ENCODE measurements at places on chromosomes 3 and 15.
A peak's percentile ranks its signal among the peaks of the same experiment; 100 is the strongest.

- DNase-seq, result no peak
These were observed 59.6 kb upstream of the NEDD4 start for GRCh38 chr15:56053046-56053400.

DNA sequence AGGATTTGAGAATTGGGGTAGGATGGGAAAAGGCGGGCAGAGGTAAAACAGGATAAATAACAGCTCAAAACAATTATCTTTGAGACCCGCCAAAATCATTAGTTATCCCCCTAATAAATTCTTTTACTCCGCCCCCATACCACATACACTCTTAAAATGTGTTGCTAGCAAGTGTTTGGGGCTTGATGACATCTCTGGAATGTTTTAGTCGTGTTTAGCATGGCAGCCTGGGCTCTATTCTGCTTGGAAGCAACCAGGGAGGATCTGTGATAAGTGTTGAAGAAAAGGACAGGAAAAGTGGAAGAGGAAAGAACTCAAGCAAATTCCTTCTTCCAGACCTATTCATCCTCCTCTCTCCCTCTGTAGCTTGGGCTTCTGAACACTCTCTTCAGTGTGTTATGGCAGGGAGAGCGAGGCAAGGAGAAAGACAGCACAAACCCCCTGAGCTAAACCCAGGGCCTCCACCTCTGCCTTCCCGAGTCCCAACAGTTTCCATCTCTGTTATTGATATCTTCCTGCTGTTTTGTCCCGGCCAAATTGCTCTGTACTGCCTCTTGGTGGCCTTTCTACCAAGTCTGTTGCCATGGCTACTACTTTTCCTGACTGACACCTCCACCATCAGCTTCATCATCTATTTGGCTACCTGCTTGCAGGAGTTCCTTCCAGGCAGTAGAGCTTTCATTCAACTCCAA, 135.8 kb downstream of the RPL22L1 start:
- DNase-seq, result no peak

- peak; percentile 53 for DNase-seq
These were observed 11.5 kb downstream of the ITPR1 start for GRCh38 chr3:4504340-4505261.

DNA sequence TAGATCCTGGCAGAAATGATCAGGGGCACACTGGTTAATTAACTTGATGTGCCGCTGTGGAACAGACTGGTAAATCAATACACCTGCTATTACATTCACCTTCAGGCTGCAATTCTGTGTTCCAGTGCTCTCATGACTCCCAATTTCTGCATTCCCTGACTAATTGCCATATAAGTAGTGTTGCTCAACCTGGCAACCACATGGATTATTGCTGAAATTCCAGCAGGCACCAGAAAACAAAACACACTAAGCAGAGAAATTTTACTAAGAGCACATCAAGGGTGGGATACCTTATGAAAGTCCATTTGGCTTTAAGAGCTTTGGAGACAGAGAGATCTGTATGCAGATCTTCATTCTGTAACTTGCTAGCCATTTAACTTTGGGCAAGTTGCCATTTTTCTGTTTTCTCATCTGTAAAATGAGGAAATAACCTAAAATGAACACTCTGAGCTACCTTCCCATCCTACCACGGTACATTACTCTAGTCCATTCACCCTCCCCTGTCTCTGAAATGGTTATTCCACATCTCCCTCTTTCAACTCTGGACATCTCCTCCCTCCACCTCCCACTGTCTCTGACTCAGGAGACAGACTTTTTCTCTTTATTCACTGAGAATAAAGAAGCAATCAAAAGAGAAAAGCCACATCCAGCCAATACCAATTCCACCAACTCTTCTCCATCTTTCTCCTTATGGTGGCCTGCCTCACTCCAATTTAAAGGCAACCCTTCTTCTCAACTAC, 54.6 kb downstream of the STAC start:
- no peak for DNase-seq

DNA sequence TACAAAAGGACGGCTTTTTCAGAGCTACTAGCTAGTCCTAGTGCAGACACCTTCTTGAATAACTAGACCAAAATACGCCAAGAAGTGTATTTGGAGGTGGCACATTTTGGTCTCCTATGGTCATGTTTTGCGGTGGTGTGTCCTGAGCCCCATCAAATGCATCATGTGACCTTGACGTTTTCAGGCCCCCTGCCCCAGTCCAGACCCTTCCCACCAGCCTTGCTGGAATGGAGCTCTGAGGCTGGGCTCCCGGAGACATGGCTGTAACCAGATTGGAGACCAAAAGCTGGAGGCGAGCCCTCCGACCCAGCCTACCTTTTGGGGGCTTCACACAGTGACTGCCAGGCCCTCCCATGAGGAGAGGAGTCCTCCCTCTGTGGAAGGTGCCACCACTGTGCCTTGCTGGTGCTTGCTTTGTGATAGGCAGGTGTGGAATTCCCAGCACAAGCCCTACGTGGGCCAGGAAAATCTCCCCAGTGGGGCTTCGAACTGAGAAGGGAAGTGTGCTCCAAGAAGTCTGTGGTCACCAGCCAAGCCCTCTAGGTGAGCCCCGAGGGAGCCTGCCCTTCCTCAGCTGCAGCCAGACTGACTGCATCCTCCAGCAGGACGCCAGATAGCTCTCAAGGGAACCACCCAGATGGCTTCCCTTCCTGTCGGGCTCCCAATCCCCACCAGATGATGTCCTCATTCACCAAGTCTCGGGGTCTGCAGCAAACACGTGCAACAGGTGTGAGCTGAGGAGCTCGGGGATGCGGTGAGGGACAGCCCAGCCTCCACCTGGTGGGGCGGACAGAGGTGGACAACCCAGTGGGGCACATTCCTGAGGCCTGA, 126.2 kb downstream of the ASB7 start:
- DNase-seq, result no peak

GRCh38 chr3:50003216-50003615, 63.3 kb downstream of the RBM6 start:
- no peak for DNase-seq

GRCh38 chr3:55611121-55611520, 124.0 kb upstream of the WNT5A start:
- no peak for DNase-seq

- DNase-seq, result no peak
These were observed 61.7 kb downstream of the FMN1 start for GRCh38 chr15:33132722-33133345.

GRCh38 chr3:81891055-81891895, 129.8 kb upstream of the GBE1 start:
- no peak for DNase-seq

DNA sequence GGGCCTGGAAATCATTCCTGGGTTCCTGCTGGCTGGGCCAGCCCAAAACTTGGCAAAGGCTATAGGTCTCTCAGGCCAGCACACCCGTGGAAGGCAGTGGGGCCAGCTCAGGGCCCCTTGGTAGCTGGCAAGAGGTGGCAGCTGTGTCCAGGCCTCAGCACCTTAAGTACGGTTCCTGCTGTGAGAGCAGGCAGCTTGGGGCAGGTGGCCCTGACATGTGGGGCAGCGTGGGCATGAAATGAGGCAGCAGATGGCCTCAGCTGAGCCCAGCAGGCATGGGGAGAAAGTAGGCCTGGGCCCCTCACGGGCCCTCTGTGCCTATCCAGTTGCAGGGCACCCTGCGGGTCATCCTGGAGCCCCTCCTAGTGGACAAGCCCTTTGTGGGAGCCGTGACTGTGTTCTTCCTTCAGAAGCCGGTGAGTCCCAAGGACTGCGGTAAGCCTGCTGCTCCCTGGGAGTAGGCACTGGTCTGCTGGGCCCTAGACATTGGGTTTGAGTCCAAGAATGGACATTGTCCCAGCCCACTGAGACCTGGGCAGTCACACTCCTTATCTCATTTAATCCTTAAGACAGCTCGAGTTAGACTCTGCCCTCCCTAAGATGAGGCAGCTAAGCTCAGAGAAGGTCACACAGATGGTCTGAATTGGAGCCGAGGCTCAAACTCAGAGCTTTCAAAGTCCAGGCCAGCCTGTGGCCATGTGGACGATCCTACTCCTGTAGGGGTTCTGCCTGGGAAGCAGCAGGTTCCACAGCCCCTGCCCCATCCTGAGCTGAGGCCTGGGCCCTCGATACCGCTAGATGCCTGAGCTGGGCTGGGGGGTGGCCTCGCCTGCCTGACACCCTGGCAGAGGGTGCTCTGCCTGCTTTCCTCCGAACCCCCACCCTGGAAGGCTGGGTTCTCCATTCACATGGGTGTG, 25.5 kb downstream of the ESYT3 start:
- DNase-seq, result no peak

DNA sequence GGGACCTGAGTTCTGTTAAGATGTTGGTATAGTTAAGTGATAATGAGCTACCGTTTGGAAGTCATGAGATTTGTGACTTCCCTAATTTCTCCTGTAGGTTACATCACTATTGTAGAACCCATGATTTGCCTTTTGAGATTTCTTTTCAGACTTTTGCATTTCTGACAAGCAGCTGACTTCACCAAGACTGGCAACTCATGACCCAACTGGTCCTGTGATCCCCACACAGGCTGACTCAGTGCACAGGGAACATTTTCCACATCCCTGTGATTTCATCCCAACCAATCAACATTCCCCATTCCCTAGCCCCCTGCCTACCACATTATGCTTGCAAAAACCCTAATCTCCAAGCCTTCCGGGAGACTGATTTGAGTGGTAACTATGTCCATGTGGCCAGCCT, 242.1 kb upstream of the PDZRN3 start:
- DNase-seq, result no peak

GRCh38 chr3:161770484-161771386, 274.1 kb downstream of the OTOL1 start:
- DNase-seq, result no peak

DNA sequence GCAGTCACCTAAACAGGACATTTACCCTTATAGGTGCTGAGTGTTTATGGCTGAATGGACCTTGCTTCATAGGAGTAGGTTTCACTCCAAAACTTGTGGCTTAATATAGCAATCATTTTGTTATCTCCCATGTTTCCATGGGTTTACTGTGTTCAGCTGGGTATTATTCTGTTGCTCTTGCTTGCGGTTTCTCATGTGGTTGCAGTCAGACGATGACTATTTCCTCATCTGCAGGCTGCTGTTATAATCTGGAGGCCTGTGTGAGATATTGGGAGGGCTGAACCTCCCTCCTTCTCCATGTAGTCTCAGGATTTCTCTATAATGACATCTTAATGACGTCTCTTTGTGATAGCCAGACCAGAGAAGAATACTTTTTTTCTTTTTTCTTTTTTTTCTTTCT, 98.1 kb downstream of the ZPLD1 start:
- peak; percentile 82 for DNase-seq

- DNase-seq, result no peak
These were observed 6.8 kb downstream of the GDPGP1 start for GRCh38 chr15:90240856-90241255.

- DNase-seq, result no peak
These were observed 399.9 kb downstream of the PDCD6IP start for GRCh38 chr3:34198309-34198708.

- DNase-seq, result no peak
These were observed 11.1 kb upstream of the CDV3 start for GRCh38 chr3:133562376-133562775.

DNA sequence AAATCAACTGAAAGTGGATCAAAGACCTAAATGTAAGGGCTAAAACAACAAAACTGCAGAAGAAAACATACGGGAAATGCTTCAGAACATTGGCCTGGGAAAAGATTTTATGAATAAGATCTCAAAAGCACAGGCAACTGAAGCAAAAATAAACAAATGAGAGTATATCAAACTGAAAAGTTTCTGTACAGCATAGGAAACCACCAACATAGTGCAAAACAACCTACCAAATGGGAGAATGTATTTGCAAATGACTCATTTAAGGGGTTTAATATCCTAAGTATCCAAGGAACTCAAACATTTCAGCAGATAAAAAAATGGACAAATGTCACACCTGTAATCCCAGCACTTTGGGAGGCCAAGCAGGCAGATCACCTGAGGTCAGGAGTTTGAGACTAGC, 489.1 kb downstream of the ROBO1 start:
- DNase-seq, result no peak

DNA sequence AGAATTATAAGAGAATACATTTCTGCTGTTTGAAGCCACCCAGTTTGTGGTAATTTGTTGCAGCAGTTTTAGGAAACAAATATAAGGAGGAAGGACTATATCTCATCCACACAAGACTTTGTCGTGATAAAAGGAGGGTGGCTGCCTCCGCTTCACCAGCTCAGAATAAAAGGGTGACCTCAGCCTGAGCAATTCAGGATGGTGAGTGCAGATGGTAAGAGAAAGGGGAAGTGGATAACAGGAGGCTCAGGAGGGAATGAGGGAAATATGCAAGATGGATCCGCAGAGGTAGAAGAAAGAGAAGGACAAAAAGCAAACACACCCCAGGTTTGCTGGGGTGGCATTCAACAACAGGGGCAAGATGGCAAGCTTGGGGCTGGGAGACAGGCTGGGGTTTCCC, 108.1 kb upstream of the TNFAIP8L3 start:
- DNase-seq, result peak; percentile 66

DNA sequence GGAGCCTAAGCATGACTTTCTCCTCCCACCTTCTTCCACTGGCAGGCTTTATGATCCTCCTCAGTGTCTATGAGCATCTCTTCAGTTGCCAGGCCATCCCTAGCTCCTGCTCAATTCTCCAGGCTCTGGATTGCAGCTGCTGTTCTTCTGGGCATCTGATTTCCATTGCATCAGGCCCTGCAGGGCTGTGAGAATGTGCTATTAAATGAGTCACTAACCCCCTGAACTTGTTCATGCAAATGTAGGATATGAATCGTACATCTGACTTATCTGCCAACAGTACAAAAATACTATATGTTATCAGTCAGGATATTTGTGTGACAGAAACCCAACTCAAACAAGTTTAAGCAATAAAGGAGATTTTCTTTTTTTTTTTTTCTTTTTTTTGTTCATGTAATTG, 11.9 kb downstream of the GPR176 start:
- no peak for DNase-seq

DNA sequence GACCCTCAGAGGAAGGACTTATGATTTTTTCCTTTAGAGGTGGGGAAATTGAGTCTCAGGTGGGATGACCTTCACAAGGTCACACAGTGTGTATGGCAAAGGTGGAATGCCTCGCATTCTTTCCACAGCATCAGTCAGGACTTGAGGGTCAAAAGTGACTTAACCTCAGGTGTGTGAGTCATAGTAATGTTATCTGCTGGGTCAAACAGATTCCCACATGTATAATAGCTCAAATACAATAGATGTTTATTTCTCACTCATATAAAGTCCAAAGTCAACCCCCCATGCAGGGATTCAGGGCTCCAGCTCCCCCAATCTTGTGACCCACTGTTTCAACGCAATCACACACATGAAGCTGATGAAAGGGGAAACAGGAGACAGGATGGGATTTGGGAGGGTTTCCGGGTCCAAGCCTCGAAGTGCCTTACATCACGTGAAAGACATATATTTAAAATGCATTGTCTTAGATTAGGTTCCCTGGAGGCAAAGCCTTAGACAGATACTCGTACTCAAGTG, 34.0 kb upstream of the CCDC174 start:
- DNase-seq, result no peak

GRCh38 chr15:66291816-66292570, 1.4 kb upstream of the DIS3L start:
- no peak for DNase-seq

DNA sequence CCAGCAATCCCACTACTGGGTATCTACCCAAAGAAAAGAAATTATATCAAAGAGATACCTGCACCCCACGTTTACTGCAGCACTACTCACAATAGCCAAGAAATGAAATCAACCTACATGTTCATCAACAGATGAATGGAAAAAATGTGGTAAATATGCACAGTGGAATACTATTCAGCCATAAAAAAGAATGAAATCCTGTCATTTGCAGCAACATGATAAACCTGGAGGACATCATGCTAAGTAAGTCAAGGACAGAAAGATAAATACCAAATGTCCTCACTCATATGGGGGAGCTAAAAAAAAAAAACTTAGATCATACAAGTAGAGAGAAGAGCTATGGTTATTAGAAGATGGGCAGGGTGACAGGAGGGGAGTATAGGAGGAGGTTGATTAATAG, 9.1 kb downstream of the ZBTB11 start:
- DNase-seq, result no peak

Measured in HL-60 (cell line).